A549 treated with CORT108297 at 1 μM for 4 hours (cell line): ENCODE measurements at places on chromosomes 7 and 10. TPM values are rescaled to one million over a fixed set of nuclear protein-coding genes. Genes with fewer than 3 reads are reported as not detected.

Gene TMEM225B
- total RNA-seq: 0.78 to 1.5 TPM (median 1.3 TPM) in 5 replicates

Gene GPR26
- not detected in 5 replicates for total RNA-seq

Gene FEZF1
- total RNA-seq: not detected in 5 replicates

Gene LBX1
- not detected in 5 replicates for total RNA-seq

Gene OR2A12
- total RNA-seq: not detected in 5 replicates

Gene KLHDC10
- total RNA-seq: 12.2 to 14.9 TPM (median 13.9 TPM) in 5 replicates

Gene PCGF5
- 32.2 to 36.9 TPM (median 35.9 TPM) in 5 replicates for total RNA-seq

Gene SEMA4G
- total RNA-seq: 8.0 to 10.4 TPM (median 9.7 TPM) in 5 replicates

Gene C7orf33
- not detected in 5 replicates for total RNA-seq

Gene LRGUK
- total RNA-seq: 0.29 to 0.62 TPM (median 0.35 TPM) in 5 replicates

Gene SUN1
- total RNA-seq: 70.7 to 98.7 TPM (median 95.3 TPM) in 5 replicates

Gene EPHB6
- 0.24 to 0.44 TPM (median 0.32 TPM) in 5 replicates for total RNA-seq

Gene GATA3
- 4.5 to 6.0 TPM (median 5.5 TPM) in 5 replicates for total RNA-seq

Gene NODAL
- not detected in 5 replicates for total RNA-seq

Gene NKX6-2
- total RNA-seq: 0.17 to 0.33 TPM (median 0.29 TPM) in 5 replicates

Gene WNT2
- total RNA-seq: 0.04 TPM in 1 of 5 replicates, not detected in the others

Gene FAM241B
- total RNA-seq: 16.6 to 19.8 TPM (median 18.5 TPM) in 5 replicates

Gene SPAM1
- not detected in 5 replicates for total RNA-seq

Gene NANOS1
- total RNA-seq: 1.6 to 3.2 TPM (median 2.9 TPM) in 5 replicates

Gene ELFN1
- 0.35 to 0.48 TPM (median 0.37 TPM) in 5 replicates for total RNA-seq

Gene ZNF488
- total RNA-seq: 10.3 to 15.1 TPM (median 13.3 TPM) in 5 replicates

Gene CPN1
- total RNA-seq: 0.14 to 0.32 TPM (median 0.23 TPM) in 5 replicates

Gene MPP7
- total RNA-seq: 0.07 to 0.15 TPM (median 0.11 TPM) in 5 replicates

Gene GRM3
- total RNA-seq: not detected in 5 replicates

Gene BET1
- total RNA-seq: 22.9 to 34.6 TPM (median 26.5 TPM) in 5 replicates

Gene HOXA2
- total RNA-seq: 0.84 to 1.2 TPM (median 0.90 TPM) in 5 replicates

Gene INSYN2A
- 1.4 to 1.9 TPM (median 1.6 TPM) in 5 replicates for total RNA-seq

Gene OSBPL3
- total RNA-seq: 10.5 to 13.4 TPM (median 11.2 TPM) in 5 replicates

Gene DPP6
- total RNA-seq: not detected in 5 replicates

Gene SYT15
- total RNA-seq: 2.6 to 3.5 TPM (median 2.9 TPM) in 5 replicates

Gene FRA10AC1
- 5.3 to 6.6 TPM (median 5.8 TPM) in 5 replicates for total RNA-seq

Gene SFTPD
- total RNA-seq: 0.23 to 0.66 TPM (median 0.31 TPM) in 4 of 5 replicates, not detected in the other

Gene ETV1
- total RNA-seq: 1.3 to 3.5 TPM (median 3.4 TPM) in 5 replicates

Gene NUDCD3
- 50.9 to 62.9 TPM (median 58.9 TPM) in 5 replicates for total RNA-seq

Gene ATRNL1
- 0.14 to 0.30 TPM (median 0.22 TPM) in 5 replicates for total RNA-seq

Gene ANXA8
- total RNA-seq: 28.8 to 40.9 TPM (median 33.6 TPM) in 5 replicates

Gene PRSS1
- total RNA-seq: not detected in 5 replicates

Gene CCL24
- not detected in 5 replicates for total RNA-seq

Gene FOXP2
- total RNA-seq: not detected in 5 replicates

Gene KCNMA1
- total RNA-seq: 42.2 to 87.0 TPM (median 76.7 TPM) in 5 replicates

Gene UFSP1
- total RNA-seq: 3.7 to 7.5 TPM (median 5.2 TPM) in 5 replicates

Gene BNIP3
- 42.1 to 45.2 TPM (median 42.7 TPM) in 5 replicates for total RNA-seq

Gene PKD2L1
- total RNA-seq: 0.03 to 0.07 TPM (median 0.05 TPM) in 3 of 5 replicates, not detected in the others
